Hematopoietic multipotent progenitor cell treated with erythropoietin and hydrocortisone succinate and interleukin-3 and kit ligand, for 17 days (in vitro differentiated cells): ENCODE measurements at places on chromosomes 1 and 21.

- DNase-seq, result no peak
Measured at GRCh38 chr1:110265186-110265585, 55.1 kb downstream of the KCNC4 start.

DNA sequence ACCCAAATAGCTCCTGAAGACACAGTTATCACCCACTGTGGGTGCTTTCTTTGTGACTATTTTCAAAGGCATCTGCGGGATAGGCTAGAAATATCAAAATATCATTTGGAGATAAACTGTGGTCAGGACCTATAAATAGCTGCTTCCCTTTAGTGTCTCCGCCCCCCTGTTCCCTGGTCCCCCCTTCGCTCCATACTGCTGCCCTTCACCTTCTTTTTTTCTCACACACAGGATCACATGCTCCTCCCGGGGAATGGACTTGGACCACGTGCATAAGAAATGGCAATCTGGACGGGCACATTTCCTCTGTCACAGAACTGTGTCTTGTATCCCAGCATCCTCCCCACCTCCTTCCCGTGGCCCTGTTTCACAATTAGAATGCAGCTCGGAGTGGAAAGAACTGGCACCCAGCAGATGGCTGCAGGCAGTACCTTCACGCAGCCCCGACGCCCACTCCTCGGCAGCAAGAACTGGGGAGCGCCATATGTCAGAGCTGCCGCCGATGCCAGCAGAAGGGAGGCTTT lies 68.8 kb upstream of the SSX2IP start:
- DNase-seq, result no peak

- no peak for DNase-seq
Measured at GRCh38 chr1:180911640-180912191, 981 bp upstream of the KIAA1614 start.

GRCh38 chr1:192904438-192904895 lies 95.6 kb downstream of the RGS2 start:
- DNase-seq, result no peak

GRCh38 chr21:42513985-42514882 lies 582 bp downstream of the SLC37A1 start:
- DNase-seq, result no peak

DNA sequence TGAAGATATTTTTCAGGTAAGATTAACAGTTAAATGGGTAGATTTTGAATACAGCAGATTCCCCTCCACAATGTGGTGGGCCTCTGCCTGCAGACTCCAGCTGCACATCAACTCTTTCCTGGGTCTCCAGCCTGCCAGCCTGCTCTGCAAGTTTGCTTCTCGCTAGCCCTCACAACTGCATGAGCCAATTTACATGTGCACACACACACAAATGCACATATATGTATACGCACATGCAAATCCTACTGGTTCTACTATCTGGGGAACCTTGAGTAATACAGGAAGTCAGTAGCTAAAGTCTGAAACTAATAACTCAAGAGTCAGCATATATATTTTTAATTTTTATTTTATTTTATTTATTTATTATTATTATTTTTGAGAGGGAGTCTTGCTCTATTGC lies 34.8 kb upstream of the QSOX1 start:
- DNase-seq, result no peak
